ENCODE measurements at places on chromosomes 7 and 10.

DNA sequence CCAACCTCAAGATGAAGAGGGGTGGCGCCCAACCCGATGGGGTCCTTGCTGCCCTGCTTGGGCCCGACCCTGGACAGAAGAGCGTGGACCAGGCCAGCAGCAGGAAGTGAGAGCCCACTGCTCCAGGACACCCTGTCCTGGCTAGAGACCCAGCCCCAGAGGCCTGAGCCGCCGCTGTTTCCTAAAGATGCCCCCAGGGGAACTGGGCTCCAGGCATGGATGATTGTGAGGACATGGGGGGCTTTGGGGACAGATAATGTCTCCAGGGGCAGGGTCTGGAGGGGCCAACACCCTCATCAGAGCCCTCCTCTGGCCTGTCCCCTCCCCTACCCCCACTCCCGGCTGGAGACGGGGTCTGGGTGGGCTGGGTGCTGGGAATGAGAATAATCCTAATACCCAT, 71.7 kb downstream of the MYL10 start:
- DNase-seq: no peak

DNA sequence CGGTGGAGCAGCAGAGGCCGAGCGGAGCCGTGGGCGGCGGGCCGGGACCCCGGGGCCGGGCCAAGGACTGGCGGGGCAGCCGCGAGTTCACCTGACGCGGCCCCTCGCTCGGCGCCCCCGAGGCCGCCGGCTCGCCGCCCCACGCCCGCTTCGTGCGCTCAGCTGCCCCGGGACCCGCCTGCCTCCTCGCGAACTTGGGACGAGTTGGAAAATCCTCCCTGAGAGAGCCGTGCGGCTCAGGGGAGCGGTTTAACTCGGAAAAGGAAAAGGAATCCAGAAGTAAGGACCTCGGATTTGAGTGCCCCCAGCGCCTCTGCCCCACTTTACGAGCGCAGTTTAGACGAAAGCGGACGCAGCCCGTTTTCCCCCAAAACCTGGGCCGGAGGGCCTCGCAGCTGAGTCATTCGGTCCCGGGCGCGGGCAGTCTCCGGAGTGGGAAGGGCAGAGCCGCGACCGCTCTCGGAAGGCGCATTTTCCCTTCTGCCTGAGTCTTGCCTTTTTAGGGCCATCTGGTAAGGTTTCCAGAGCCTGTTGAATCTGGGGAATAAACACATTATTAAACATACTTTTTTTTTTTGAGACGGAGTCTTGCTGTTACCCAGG, 744 bp downstream of the CREM start:
- DNase-seq: peak; percentile 58

GRCh38 chr10:48287417-48288391, 13.2 kb upstream of the FRMPD2 start:
- peak; percentile 46 for DNase-seq

- no peak for DNase-seq
These were observed 38.3 kb upstream of the COBL start for GRCh38 chr7:51354897-51355296.

GRCh38 chr7:157297185-157297584, 39.6 kb upstream of the DNAJB6 start:
- no peak for DNase-seq

- DNase-seq: no peak
These were observed 1021.3 kb downstream of the XPNPEP1 start for GRCh38 chr10:108901781-108902618.

DNA sequence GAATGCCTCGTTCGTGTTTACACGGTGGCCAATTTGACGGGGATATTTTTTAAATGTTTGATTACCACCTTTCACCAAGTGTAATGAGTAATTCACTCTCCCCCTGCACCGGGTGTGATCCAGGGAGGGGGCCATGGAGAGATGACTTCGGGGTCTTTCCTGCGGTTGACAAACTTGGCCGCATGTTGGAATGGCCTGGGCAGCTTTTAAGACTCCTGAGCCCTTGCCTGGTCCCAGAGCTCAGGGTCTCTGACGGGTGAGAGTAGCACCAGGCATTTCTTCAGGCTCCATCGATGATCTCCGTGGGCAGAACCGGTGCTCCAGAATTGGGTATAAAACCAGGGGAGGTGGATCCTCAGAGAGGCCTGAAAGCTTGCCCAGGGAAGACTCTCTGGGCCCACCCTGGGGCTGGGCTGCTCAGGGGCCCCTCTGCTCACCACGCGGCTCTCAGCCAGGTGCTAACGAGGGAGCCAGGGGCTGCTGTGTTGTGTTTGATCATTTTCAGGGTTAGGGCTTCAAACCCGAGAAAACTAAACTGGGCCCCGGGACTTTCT, 882 bp downstream of the ZNF282 start:
- peak; percentile 25 for DNase-seq

DNA sequence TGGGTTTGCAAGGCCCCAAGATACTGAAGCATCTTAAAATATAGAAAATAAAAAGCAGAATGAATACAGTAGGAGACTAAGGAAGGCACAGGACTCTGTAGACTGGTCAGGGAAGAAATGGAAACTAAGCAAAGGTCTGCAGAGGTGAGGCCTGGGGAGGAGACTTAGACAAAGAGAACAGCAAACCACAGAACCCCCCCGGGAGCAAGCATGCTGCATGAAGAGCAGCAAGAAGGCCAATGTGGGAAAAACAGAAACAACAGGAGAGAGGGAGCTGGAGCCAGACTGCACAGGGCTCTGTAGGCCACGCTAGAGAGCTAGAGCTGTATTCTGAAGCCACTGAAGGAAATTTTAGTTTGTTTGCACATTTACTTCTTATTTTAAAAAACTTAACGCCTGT, 45.7 kb upstream of the ARID5B start:
- no peak for DNase-seq

- DNase-seq: no peak
These were observed 35.0 kb downstream of the SRI start for GRCh38 chr7:88184848-88185304.

- DNase-seq: peak; percentile 78
These were observed 6.6 kb upstream of the INSIG1 start for GRCh38 chr7:155291045-155291530.

- DNase-seq: no peak
These were observed 134.7 kb downstream of the EMX2 start for GRCh38 chr10:117677239-117677638.

- no peak for DNase-seq
These were observed 112.9 kb downstream of the SAMD9 start for GRCh38 chr7:93004906-93005305.

GRCh38 chr7:41048771-41049170, 654.1 kb downstream of the INHBA start:
- DNase-seq: no peak

GRCh38 chr7:47677664-47678063, 95.8 kb upstream of the TNS3 start:
- DNase-seq: no peak

DNA sequence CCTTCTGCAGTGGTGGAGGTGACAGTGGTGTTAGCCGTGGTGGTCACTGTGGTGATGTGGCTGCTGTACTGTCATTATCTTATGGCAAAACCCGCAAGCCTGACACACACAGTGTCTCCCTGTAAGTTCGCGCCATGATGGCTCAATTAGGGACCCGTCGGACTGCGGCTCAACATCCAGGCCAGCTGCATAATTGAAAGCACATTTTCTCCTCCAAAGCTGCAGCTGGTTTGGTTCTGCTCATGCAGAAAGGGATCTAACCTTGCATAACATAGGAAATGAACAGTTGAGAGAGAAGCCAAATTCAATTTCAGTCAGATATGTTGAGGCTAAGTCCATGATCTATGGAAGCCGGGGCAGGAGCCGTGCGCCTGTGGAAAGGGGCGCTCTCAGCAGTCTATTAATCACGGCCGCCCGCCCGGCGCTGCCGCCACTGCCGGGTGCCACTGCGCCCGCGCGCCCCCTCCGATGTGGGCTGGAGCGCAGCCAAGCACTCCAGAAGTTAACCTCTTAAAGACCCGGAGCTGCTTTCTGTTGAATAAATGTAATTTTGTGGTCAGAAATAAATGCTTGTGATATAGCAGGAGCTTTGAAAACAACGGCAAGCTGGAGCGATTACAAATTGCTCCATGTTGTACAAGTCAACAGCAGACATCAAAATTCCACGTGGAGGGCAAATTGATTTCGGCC, 227.7 kb downstream of the CUX1 start:
- no peak for DNase-seq

GRCh38 chr10:24574578-24575155, 149.0 kb downstream of the ARHGAP21 start:
- no peak for DNase-seq

GRCh38 chr7:6274743-6275142, 2.3 kb upstream of the CYTH3 start:
- no peak for DNase-seq

GRCh38 chr7:155848691-155849669, 36.7 kb upstream of the SHH start:
- DNase-seq: no peak

DNA sequence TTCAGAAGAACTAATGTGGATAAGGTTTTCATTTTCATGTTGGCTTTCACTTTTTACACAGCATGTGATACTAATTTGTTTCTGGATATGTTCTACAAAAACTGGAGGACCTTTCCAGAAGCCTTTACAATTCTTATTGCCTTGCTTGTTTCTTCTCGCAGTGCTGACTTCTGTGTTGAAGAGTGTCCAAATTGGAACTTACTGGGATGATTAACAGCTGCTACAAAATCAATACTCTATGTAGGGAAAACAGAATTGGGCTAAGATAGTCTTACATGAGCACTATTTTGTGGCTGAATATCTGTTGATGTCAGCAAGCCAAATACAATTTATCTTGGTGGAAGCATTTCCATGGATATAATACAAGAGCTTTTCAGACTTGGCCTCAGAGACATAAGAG, 351.2 kb downstream of the DGKB start:
- DNase-seq: no peak

- DNase-seq: no peak
These were observed 47.7 kb upstream of the MKRN1 start for GRCh38 chr7:140526787-140527664.

DNA sequence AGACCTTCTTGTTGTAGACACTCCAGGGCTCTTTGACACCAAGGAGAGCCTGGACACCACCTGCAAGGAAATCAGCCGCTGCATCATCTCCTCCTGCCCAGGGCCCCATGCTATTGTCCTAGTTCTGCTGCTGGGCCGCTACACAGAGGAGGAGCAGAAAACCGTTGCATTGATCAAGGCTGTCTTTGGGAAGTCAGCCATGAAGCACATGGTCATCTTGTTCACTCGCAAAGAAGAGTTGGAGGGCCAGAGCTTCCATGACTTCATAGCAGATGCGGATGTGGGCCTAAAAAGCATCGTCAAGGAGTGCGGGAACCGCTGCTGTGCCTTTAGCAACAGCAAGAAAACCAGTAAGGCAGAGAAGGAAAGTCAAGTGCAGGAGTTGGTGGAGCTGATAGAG, 5.5 kb downstream of the GIMAP7 start:
- no peak for DNase-seq

DNA sequence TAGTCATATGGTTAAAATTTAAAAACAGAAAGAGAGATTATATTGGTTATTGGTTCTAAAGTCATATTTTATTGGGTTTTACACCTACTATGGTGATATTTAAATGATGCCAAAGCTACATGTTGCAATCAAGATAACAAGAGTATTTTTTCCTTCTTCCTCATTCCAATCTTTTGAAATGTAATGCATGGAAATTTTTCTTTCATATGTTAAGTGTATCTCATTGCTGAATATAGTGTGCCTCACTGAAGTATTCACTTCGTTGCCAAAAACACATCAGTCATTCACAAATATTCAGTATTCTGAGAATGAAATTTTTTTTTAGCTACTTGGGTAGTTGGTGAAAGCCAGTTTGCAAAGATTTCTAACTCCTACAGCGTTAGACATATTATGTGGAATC, 19.5 kb downstream of the HDAC9 start:
- DNase-seq: no peak

DNA sequence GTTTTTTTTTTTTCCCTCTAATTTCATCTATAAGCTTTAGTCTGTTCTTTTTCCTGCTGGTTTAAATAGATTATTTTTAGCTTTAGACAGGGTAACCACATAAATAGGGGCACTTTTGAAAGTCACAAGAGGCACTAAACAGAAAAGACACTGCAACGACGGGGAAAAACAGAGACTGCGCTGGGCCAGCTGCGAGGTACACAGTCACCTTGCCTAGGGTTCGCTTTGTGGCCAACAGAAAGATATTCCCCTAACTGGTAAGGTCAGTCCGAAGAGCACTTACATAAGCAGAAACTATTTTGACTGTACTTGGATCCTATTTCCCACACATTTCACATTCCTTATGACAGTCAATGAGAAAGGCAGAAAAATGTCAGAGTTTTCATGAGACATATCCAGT, 175.6 kb upstream of the PHF14 start:
- DNase-seq: no peak

- no peak for DNase-seq
These were observed 52.5 kb downstream of the CDHR3 start for GRCh38 chr7:106015381-106016218.

DNA sequence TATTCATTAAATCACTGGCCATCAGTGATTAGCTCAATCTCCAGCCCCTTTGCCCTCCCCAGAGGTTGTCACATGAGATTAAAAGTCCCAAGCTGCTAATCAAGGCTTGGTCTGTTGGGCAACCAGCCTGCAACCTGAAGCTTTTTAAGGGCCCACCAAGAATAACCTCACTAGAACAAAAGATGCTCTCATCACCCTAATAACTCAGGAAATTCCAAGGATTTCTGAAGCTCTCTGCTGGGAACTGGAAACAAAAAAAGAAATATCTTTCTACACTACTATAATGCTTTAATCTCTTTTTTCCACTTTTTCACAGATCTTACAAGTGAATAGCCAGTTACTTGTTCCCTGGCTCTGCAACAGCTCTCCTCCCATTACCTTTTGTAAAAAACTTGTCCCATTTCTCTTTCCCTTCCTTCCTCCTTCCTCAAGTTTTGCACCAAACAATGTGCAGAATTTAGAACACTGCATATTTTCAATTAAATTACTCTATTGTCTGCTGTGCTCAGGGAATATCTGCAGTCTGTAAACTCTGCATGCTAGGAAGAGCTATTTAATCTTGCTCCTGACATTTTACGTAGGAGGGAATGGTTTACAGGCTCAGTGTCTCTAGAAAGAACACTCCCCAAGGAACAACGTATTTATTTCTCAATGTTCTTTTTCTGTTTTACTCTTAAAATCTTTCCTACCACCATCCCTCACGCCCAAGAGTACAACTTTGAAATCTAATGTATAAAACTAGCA, 169.1 kb downstream of the IMMP2L start:
- DNase-seq: no peak
